CD4-positive, alpha-beta T cell treated with Interleukin-2 at 100 ng/mL for 4 hours (primary cell): ENCODE measurements at places on chromosomes 7 and 10.

- no peak for DNase-seq
Observed at GRCh38 chr7:74068378-74069085, 15.1 kb upstream of the LIMK1 start.

- DNase-seq: no peak
Observed at GRCh38 chr10:13632884-13633440, 46.2 kb downstream of the PRPF18 start.

DNA sequence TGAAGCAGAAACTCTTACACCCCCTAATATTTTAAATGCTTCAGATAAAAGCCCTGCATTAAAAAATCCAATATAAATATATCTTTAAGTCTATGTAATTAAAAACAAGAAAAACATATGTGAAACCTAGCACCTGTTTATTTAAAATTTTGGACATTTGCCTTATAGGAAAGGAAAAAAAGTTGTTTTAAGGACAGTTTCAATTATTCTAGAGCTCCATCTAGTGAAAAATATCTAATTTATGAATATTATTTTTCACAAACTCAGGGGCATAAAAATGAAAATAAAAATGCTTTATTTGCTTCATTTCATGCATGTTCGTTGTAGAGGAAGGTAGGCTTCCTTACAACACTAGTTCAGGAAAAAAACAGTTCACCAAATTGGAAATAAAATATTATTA, 26.1 kb downstream of the ENKUR start:
- DNase-seq: no peak

GRCh38 chr10:132489053-132489703, 48.4 kb upstream of the INPP5A start:
- DNase-seq: no peak

DNA sequence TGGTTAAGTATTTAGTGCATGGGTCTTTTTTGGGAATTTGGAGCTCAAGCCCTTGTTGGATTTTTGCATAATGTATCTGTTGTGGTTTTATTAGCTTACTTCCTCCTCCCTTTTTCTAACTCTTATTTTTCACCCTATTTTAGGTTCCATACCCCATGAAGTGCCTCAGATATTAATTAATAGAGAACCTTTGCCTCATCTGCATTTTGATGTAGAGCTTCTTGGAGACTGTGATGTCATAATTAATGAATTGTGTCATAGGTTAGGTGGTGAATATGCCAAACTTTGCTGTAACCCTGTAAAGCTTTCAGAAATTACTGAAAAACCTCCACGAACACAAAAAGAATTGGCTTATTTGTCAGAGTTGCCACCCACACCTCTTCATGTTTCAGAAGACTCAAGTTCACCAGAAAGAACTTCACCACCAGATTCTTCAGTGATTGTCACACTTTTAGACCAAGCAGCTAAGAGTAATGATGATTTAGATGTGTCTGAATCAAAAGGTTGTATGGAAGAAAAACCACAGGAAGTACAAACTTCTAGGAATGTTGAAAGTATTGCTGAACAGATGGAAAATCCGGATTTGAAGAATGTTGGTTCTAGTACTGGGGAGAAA, 28.0 kb downstream of the SIRT1 start:
- no peak for DNase-seq

DNA sequence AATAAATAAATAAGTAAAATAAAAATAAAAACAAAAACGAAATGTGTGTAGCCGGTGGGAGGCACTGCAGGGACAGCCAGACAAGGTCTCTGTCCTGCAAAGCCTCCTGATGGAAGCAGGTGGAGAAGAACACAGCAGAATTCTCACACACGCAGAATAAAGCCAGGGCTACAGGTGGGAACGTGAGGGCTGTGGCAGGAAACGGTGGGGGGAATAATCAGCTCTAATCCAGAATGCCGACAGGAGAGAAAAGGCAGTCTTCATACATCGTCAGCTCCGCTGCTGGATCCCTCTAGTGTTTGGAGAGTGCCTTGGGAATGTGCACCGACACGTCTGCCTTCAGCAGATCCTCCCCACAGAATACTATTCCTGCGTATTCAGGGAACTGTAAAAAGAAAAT, 6.8 kb upstream of the SNX8 start:
- DNase-seq: no peak

GRCh38 chr7:128217967-128218652, 23.0 kb upstream of the LEP start:
- DNase-seq: no peak
